ENCODE measurements at places on chromosomes 2 and 18.

GRCh38 chr2:158817588-158817987, 22.5 kb downstream of the DAPL1 start:
- DNase-seq: no peak

DNA sequence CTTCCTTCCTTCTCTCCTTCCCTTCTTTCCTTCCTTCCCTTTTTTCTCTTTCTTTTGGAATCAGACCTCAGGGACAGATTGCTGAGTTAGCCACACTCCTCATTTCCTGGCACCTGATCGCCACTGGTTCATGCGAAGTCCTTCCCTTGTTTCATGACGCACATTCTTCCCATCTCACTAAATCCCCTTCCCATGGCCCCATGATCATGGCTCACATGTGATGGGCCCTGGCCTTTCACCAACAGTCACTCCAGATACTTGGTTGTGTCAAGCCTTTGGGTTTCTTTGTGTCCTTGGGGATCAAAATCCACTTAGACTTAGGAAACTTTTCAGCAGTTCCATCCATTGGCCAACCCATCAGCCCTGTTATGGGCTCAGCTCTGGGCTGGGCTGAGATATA, 23.8 kb upstream of the ASPRV1 start:
- DNase-seq: no peak

GRCh38 chr2:20054931-20055330, 3.5 kb upstream of the LAPTM4A start:
- no peak for DNase-seq

DNA sequence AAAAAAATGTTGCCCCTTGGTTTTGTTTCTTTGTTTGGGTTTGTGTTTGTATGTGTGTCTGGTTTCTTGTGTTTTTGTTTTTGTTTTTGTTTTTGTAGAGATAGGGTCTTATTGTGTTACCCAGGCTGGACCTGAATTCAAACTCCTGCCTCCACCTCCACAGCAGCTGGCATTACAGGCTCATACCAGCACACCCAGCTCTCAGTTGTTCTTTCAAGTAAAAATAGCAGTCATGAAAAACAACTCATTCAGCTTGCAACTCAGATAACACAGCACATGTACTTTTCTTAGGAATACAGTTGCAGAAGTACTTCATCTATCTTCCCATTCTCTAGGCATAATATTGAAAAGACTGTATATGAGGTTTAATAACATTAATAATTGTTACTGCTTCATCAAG, 37.0 kb downstream of the ZC3H8 start:
- DNase-seq: no peak

- no peak for DNase-seq
These were observed 422.5 kb upstream of the CRIM1 start for GRCh38 chr2:35933031-35933430.

- no peak for DNase-seq
These were observed 22.5 kb downstream of the LIPG start for GRCh38 chr18:49584394-49584793.

DNA sequence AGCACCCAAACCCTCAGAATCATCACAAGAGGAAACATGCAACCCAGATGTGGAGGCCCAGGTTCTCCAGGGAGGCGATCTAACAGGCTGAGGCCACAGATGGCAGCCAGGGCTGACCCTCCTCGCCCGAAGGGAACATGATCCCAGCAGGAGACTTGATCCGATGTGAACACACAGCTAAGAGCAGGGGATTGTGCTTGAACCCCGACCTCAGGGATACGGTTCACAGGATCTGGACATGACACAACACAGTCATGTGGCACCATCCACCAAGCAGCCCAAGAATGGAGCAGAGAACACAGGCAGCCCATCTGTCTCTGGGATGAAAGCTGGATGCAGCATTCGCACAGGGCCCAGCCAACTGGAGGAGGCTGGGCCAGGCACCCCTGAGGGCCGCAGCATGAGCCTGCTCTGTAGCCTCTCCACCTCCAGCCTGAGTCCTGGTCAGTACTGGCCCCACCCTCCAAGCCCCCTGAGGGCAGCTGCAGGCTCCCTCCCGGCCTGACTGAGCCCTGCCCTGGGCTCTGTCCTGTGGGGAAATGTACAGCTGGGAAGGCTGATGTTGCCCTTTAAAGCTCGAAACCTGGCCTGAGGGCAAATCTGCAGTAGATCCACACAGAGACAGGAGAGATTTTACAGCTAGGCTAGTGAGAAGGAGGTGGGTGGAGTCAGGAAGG, 39.0 kb downstream of the AQP12A start:
- DNase-seq: no peak

- DNase-seq: no peak
These were observed 286.0 kb upstream of the KYNU start for GRCh38 chr2:142591420-142591819.

- DNase-seq: no peak
These were observed 6.9 kb upstream of the TMEM87B start for GRCh38 chr2:112048236-112048592.

- peak; percentile 50 for DNase-seq
These were observed at the start of gene DTNA for GRCh38 chr18:34709750-34710441. DTNA (plus strand) TSS chr18:34710298; CDS start chr18:34755977, 45,679 bp downstream.

DNA sequence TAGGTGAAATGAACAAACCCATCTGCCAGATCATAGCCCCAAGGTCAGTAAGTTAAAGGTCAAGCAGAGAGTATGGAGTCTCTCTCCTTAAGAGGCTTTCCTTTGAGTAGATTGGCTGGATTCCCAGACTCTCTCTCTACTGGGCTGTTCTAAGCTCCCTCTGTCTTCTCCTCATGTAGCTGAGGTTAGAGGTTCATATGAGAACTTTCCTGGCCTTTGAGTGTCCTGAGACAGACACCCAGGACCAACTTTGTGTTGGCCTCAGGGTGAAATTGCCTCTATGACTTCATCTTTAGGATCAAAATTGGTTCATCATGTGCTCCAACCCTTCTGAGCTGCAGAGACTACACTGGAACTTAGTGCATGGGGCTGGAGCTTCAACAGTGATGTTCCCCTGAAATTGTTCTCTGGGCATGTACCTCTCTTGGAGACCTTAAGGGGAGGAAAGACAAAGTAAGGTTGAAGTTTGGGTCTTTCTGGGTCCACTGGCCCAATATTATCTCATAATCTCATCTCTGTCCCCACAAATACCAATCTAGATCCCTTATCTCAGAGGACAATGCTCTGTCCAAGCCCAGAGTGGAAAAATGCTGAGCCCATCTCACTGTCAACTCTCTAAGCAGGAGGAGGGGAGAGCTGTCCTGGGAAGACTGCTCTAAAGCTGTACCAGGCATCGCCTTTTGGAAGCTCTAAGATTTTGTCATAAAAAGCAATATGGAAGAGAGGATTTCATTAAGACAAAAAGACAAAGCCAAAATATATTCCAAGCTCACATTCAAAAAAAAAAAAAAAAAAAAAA, 177.3 kb upstream of the ARL4C start:
- DNase-seq: no peak

GRCh38 chr18:45860492-45860891, 35.0 kb downstream of the SIGLEC15 start:
- DNase-seq: no peak

DNA sequence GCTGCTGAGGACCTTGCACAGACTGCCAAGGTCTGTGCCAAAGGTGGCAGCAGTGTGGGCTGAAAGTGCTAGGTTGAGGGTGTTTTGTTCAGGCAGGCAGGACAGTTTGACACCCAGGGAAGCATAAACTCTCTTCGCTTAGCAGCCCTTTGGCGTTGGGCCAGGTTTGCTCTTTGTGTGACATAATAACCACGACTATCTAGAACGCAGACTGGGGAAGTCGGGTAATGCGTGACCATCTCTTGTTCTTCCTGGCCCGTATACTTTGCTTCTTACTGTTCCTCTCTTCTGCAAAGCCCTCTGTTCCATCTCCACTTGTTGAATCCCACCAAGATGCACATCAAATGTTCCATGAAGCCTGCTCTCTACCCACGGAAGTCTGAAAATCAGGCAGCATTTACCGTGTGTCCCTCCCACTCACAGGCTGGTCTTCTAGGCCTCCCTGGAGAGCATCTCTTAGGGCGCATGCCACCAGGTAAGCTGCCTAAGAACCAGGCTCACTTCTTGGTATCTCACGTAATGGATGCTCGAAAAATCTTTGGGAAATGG, 96.7 kb upstream of the LMAN1 start:
- no peak for DNase-seq

DNA sequence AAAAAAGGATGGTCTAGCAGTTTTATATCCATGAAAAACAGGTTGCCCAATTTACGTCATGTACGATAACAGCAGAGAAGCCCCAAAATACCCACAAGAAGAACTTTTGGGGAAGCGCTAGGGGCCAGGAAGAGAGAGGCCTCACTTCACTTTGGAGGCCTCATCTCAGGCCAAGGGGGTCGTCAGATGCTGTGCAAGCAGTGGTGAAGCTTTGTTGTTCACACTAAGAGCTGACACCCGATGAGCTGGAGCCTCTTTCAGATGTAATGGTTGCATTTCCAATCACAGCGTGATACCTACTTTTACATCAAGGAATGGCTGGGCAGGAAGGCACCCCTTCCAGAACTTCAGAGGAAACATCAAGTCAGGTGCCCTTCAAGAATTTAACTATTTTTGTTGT, 242.3 kb upstream of the PXDN start:
- DNase-seq: no peak

DNA sequence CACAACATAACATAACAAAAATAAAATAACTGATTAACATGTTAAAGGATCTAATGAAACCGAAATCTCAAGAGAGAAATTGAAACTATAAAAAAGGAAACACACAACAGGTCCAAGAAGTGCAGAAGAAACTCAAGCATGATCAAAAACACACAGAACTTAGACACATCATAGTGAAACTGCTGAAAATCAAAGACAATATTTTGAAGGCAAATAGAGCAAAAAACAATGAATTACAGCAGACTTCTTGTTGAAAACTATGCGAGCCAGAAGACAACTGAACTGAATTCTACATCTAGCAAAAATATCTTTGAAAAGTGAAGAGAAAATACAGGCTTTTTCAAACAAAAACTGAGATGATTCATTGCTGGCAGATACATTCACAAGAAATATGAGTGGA, 61.3 kb downstream of the UGP2 start:
- DNase-seq: no peak

DNA sequence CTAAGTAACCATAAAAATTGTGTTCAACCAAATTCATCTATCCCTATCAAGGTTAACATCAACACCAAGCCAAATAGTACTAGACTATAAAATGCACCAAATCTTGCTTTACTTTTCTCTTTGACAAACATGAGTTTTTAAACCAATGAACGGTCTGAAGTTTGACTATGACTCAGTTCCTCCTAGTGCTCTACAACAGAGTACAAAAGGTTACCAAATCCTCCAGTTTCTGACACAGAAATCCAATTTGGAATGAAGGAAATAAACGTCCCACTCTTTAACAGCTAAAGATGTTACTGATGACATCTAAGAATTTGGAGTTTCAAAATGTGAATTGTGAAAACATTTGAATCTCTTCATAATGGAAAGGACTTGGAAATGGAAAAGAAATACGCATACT, 11.8 kb upstream of the ACVR1 start:
- no peak for DNase-seq

DNA sequence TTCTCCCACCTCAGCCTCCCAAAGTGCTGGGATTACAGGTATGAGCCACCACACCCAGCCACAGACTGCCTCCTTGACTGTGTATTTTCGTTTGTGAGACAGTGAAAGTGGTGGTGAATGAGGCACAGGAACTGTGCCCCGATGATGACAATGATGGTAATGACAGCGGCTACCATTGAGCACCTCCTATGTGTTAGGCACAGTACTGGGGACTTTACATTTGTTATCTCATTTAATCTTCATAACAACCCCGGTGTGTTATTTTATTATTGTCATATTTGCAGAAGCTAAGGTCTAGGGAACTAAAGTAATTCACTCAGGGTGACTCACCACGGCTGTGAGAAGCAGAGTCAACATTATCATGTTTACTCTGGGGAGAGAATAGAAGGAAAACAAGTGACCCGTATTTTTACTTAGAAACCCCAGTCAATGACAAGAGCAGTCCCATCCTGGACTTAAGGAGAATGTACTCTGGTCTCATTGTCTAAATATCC, 77.6 kb upstream of the ALPP start:
- DNase-seq: peak; percentile 39

GRCh38 chr2:173985605-173985992, 20.4 kb upstream of the SP3 start:
- DNase-seq: no peak

- no peak for DNase-seq
These were observed 85.7 kb downstream of the ACTR2 start for GRCh38 chr2:65313126-65313953.

- no peak for DNase-seq
These were observed 217.9 kb upstream of the ITGA4 start for GRCh38 chr2:181239201-181239799.

GRCh38 chr2:231546014-231546715, 15.9 kb upstream of the NMUR1 start:
- no peak for DNase-seq

DNA sequence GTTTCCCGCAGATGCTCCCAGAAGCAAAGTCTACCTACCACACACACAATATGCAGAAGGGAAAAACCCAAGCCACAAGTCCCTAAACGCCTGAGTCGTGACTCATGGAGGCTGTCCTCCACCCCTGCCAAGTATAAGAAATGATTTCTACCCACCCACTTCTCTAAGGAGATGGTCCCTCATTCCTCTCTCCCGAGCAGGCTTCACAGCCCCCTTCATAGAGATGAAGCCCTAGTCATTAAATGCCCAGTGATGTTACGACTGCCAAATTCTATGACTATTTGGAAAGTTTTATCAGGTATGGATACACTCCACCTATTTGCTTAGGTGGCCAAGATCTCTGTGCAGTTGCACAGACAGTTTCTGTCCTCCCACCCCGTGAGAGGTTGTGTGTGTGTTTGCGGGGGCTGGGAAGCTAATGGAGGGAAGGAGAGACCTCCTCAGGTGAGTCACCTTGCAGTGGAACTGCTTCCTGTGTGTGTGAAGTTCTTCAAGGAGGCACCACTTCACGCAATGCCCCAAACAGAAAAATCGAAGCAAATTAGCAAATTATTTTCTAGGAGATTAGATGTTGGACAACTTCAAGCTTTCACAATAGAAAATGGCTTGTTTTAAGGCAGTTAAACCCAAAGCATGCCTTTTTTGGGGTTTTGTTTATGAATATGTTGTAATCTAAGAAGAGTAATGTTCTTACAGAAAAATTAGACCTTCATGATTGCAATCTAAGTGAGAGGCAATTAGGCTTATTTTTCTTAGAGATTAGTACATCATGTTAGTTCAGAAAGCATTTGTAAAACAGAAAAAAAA, 175.2 kb downstream of the TGIF1 start:
- DNase-seq: peak; percentile 81

DNA sequence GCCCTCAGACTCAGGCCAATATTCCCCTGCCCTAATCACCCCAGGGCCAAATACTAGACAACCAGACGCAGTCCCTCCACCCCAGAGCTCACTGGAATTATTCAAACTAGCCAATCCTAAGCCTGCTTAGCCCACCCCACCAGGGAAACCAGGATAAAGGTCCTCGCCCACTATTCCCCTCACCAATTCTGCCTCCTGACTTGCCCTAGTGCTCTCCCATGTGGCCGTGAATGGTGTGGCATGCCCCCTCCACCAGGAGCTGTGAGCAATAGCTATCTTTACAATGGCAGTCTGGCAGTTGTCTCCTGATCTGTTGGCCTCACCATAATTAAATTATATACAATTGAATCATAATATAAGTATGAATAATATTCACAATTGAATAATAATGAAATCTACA, 42.3 kb downstream of the FAM124B start:
- no peak for DNase-seq

- DNase-seq: no peak
These were observed 114.4 kb downstream of the FAM124B start for GRCh38 chr2:224287531-224287930.

GRCh38 chr2:86417961-86418360, 23.2 kb upstream of the KDM3A start:
- DNase-seq: peak; percentile 54

- DNase-seq: no peak
These were observed 18.5 kb upstream of the NPAS2 start for GRCh38 chr2:100801402-100801801.

- DNase-seq: no peak
These were observed 473.6 kb upstream of the NRXN1 start for GRCh38 chr2:51505533-51505932.
